Activated CD8-positive, alpha-beta memory T cell treated with anti-CD3 and anti-CD28 coated beads for 1 hour (primary cell): ENCODE measurements at places on chromosomes 5 and 9.

DNA sequence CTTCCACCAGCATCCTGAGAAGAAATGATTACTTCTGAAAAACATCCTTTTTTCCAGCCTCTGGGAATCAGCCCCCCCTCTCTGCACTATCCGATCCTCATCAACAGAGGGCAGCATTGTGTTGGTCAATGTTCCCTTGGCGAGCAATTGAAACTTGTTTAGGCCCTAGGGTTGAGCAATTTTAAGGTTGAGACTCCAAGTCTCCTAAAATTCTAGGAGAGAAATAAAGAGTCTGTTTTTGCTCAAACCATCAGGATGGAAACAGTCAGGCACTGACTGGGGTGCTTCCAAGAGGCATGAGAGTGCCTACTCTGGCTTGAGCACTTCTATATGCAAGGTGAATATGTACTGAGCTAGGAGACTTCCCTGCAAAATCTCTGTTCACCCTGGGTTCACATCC is 12.4 kb upstream of the CYFIP2 start:
- DNase-seq = no peak

- no peak for DNase-seq
Measured at GRCh38 chr9:131651599-131651998, 88.3 kb downstream of the RAPGEF1 start.

GRCh38 chr5:56070851-56071465 is 76.2 kb upstream of the IL6ST start:
- DNase-seq = no peak

- no peak for DNase-seq
Measured at GRCh38 chr5:141100243-141100805, at the start of gene PCDHB3. TSS of gene PCDHB3 (plus strand) at chr5:141100473. CDS start at chr5:141100650, 177 bp downstream.

GRCh38 chr9:131443648-131444047 is 49.8 kb downstream of the PRRC2B start:
- DNase-seq = no peak

GRCh38 chr5:11520241-11520930 is 383.9 kb downstream of the CTNND2 start:
- DNase-seq = no peak

DNA sequence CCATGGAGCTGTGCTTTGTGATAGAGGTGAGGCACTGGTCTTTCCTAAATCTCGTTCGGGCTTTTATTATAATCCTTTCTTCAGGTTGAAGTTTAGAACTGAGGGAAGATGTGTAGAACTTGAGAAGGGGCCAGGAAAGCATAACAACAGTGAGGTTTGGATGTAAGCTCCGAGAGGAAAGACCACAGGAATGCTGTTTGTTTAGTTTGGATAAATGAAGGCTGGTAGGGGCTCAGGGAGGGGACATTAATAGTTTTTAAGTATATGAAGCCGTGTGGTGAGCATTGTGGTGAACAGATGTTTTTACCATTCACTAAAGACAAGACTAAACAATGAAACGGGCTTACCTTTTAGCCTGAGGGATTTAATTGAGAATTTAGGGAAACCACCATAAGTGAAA is 130.8 kb downstream of the ARHGAP26 start:
- no peak for DNase-seq

- DNase-seq = no peak
Measured at GRCh38 chr5:35762368-35762767, 94.3 kb upstream of the IL7R start.

DNA sequence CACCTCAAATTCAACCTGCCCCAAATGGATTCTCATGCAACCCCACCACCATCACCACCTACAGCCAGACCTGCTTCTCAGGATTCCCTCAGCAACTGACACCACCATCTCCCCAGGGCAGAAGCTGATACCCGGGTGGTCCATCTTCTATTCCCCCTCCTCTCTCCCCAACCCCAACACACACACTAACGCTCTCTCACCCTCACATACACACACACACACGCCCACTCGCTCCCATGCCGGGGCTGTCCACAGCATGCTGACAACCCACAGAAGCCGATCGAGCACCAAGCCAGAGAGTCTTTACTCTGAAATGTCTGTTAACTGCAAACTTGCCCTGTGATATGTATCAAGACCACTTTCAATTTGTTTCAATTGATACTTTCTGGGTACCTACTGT is 28.4 kb downstream of the B4GALT1 start:
- DNase-seq = no peak

GRCh38 chr5:95715799-95716461 is 15.2 kb upstream of the RHOBTB3 start:
- DNase-seq = no peak

DNA sequence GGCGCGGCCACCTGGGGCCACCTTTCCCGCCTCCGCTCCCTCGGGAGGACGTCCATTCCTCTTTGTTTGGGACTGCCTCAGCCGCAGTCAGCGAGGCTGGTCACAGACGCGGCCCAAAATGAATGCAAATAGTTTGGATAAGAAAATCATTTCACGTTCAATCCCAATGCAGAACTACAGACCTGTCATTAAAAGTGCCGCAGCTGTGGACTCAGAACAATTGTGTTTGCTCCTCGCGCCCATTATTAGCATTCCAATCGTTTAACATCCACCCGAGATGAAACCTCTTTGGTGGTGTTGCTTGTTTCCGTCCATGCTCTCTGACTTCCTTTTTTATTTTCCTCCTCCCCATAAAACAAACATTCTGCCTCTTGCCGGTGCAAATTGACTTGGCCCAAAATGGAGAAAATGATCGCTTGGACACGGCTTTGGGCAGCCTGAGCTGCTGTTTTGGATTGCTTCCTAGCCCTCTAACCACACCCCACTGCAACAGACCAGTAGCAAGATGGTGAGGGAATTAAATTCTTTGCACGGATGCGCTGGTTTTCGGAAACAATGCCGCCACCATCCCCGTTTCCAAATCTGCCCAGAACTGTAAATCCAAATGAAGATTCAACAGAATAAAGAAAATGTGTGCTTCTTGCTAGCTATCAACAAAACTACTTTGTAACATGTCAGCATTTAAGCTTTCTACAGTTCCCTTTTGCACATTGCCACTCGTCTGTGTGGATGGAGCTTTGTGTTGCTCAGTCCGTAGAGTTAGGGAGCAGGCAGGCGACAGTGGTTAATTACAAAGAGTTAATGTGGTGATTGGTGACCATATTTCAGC is 784 bp downstream of the NLN start:
- DNase-seq = no peak

- no peak for DNase-seq
Measured at GRCh38 chr9:120869360-120869687, 7.7 kb downstream of the PHF19 start.

DNA sequence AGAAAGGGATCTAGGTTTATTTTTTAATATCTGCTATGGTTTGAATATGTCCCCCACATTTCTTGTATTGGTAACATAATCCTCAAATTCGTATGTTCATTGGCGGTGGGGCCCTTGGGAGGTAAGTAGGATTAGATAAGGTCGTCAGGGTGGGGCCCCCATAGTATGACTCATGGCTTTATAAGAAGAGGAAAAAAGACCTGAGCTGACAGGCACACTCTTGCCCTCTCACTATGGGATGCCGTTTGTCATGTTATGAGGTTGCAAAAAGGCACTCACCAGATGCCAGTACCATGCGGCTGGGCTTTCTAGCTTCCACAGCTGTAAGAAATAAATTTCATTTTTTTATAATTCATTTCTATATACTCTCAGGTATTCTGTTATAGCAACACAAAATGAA is 67.3 kb upstream of the SGCD start:
- no peak for DNase-seq

DNA sequence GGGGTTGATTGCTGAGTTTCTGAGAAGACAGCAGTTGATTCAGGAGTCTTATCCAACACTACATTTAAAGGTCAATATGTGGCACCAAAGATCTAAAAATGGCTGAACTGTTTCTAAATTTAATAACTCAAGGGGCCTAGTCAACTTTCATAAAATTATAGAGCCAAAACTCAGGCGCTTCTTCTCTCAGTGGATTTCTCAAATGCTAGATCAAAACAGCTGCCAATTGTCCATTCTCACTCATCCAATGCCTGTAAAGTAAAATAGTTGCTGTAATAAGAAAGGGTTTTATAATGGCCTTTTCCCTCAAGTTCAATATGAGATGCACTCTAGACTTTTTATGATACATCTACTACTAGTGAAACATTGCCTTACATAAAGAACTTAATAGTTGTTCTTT is 26.5 kb downstream of the ADAMTSL1 start:
- no peak for DNase-seq

- no peak for DNase-seq
Measured at GRCh38 chr9:3526997-3527940, 1.5 kb upstream of the RFX3 start.

DNA sequence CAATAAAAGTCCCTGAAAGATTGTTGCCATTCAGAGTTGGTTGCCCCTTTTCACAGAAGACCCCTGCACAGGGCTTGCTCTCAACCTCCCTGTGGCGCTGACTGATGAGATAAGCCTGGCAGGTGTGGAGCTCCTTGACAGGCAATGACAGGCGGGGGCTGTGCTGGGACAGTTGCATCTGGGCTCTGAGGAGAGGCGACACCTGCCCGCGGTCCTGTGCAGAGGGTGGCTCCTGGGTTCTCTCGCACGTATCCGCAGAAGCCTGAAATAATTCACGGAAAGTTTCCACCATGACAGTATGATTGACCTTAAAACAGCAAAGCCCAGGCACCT is 19.8 kb upstream of the EXOC3 start:
- DNase-seq = no peak

- DNase-seq = no peak
Measured at GRCh38 chr5:57569601-57570000, 87.0 kb upstream of the ACTBL2 start.

- no peak for DNase-seq
Measured at GRCh38 chr9:124615100-124615742, 108.0 kb upstream of the NR5A1 start.

DNA sequence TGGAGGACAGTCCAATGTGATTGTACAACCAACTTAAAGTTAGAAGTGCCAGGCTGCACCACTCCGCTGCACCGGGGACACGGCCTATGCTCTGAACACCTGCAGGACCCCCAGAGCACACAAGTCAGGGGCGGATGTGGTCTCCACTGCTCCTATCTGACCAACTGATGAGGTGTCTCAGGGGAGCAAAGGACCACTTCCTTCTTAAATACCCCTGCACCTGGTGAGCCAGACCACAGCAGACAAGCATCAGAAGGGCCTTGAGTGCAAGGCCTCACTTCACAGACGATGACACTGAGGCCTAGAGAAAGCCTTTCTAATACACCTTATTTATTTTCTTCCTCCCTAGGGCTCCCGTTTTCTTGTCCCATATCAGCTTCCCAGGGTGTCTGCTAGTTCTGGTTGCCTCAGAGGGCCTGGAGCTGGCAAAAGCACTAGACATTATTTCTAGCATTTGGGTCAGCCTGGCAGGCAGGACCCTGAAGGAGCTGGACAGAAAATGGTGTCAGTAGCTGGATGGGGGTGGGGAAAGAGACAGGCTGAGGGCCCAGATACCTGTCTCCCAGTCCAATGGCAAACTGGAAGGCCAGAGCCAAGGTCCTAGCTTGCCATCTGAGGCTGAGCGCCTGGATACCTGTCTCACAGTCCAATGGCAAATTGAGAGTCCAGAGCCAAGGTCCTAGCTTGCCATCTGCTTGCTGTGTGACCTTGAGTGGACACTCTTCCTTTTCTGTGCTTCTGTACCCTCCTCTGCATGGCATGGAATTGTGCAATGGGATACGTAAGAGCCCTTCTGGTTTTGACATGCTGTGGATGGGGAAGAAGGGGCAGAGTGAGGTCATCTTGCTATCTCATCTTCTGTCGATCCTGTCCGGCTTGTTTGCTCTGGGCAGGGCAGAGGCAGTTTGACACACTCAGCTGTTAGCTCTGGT is 9.0 kb downstream of the CCDC69 start:
- no peak for DNase-seq

- no peak for DNase-seq
Measured at GRCh38 chr5:375921-376798, 54.6 kb downstream of the AHRR start.

GRCh38 chr9:128149951-128150593 is 819 bp downstream of the LCN2 start:
- no peak for DNase-seq

DNA sequence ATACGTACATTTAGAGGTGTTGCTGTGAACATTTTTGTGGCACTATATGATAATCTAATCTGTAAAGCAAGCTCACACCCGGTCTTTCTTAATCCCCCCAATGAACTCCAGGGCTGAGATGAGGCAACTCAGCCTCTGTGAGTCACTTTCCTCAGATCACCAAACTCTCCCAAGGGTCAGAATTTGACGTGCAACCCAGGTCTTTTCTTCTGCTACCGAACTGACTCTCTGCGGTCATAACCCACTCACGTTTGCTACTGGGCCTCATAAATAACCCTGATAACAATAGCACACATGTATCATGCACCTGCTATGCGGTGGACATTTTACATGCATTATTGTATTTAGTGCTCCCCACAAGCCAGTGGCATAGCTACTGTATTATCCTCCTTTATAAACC is 153.1 kb downstream of the DROSHA start:
- DNase-seq = no peak

GRCh38 chr9:98974554-98974953 is 30.8 kb downstream of the COL15A1 start:
- DNase-seq = no peak

DNA sequence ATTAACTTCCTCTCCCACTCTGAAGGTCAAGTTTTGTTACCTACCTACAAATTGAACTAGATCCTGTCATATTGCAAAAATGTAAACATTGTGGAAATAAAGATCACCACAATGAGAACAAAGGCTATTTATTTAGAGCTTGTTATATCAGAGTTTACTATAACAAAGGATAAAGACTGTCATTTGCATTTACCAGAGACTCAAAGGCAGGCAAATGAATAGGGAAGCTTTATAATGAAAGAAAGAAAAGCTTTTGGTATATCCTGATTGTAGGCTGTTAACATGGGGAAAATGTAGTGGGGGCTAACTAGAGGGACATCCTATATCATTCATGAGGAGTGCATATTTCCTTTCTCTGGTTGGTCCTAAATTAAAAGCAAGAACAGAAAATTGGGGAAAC is 403.5 kb upstream of the TYRP1 start:
- DNase-seq = no peak

DNA sequence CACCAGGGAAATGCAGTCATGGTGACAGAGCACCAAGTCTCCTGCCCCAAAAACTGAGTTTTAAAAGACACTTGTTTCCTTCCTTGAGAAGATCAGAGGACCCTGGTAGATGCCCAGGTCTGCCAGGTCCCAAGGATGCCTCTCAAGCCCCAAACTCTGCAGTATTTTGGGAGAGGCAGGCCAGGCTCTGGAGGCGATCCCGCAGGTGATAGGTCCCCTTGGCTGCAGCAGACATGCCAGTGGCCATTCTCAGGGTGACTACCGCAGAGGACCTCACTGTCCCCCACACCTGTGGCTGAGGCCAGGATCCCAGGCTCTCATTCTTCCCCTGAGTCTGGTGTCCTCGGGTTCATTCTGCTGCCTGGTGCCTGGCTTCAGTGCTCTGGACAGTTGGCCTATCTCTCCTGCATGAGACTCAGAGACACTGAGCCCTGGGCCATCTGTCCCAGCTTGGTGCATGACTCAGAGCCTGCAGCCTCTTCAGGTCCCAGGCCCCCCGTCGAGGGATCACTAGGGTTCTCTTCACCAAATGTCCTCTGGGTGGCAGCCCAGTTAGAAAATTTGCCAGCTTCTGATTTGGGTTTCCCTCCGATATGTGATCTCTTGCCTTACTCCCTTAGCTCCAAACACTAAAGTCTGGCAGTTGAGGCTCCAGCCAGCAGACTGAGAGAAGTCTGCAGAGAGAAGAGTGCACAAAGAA is 59.7 kb upstream of the GARNL3 start:
- DNase-seq = no peak
